ENCODE measurements at places on chromosomes 4 and X.

- DNase-seq, result no peak
Observed at GRCh38 chr4:35250761-35251160, 993.6 kb downstream of the ARAP2 start.

DNA sequence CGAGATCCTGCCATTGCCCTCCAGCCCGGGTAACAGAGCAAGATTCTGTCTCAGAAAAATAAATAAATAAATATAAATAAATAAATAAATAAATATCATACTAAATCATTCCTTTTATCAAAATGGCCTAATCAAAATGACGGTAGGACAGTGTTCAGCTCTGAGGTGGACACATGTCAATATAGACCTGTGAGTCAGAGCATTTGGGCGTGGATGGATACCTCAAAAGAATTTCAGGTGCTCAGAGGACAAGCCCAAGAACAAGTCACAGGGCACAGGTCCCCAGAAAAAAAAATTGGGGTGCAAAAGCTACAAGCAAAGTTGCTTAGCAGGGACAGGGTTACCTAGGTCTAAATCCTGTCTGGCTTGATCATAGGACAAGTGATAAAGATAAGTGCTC, 204.7 kb upstream of the HS3ST1 start:
- DNase-seq, result no peak

- peak; percentile 12 for DNase-seq
Observed at GRCh38 chr4:139556724-139557555, 921 bp upstream of the SETD7 start.

DNA sequence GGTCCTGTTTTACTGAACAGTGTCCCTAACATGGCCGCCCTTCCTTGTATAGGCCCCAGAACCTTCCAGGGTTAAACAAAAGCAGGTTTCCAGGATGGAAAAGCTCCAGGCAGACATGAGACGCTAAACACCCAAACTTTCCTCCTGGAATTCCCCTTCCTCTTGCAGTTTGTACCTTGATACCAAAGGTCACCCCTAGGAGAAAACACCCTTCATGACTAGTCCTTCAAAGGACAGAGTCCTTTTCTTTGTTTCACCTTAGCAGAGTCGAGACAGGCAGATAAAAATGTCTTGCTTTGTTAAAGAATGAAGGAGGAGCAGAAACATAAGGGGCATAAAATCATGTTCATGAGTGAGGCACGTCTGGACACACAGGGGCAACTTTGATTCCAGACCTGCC, 247.5 kb downstream of the BCOR start:
- DNase-seq, result no peak

DNA sequence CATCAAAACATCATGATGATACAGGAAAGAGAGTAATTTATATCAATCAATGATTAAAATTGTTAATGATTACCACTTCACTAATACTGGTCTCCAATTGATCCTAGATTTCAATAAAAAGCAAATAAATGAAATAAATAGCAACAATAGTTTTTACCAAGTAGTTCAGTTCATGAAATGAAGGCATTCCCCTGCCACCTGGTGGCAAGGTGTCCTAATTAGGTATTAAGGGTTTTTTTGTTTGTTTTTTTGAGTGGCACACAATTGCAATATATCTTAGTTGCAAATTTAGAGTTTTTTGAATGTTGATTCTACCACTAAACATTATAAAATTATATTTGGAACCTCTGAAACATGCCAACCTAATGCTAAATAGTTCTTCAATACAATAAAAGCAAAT, 157.4 kb upstream of the PDE5A start:
- no peak for DNase-seq

- DNase-seq, result no peak
Observed at GRCh38 chr4:53702334-53703266, 111.3 kb upstream of the LNX1 start.

GRCh38 chr4:156778606-156779005, 193.0 kb downstream of the PDGFC start:
- DNase-seq, result no peak

DNA sequence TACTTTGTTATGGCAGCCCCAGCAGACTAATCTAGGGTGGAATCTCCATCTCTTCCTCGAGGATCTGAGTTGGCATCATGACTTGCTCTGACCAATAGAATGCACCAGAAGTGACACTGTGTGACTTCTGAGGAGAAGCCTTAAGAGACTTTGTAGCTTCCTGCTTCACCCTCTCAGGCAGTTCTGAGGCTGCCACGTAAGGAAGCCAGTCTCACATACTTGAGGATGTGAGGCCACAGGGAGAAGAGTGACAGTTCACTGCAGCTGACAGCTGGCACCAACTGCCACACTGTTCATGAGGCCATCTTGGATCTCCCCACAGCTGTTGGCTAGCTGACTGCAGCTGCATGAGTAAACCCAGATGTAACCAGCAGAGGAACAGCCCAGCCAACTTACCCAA, 29.3 kb upstream of the BCOR start:
- DNase-seq, result no peak

- no peak for DNase-seq
Observed at GRCh38 chr4:172652369-172652768, 516.2 kb upstream of the GALNT7 start.

DNA sequence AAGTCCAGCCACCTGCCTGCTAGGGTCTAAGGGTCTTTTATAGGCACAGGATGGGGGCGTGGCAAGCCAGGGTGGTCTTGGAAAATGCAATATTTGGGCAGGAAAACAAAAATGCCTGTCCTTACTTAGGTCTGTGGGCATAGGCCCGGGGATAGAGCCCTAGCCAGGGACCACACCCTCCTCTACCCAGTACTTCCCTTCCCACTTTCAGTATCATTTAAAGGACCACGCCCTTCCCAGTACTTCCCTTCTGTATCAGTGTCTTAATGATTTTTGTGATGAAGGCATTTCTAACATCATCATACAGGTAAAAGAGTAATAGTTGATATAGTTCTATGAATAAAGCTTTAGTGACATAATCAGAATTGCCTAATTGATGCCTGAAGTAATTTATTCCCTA, 11.4 kb downstream of the BANK1 start:
- no peak for DNase-seq

DNA sequence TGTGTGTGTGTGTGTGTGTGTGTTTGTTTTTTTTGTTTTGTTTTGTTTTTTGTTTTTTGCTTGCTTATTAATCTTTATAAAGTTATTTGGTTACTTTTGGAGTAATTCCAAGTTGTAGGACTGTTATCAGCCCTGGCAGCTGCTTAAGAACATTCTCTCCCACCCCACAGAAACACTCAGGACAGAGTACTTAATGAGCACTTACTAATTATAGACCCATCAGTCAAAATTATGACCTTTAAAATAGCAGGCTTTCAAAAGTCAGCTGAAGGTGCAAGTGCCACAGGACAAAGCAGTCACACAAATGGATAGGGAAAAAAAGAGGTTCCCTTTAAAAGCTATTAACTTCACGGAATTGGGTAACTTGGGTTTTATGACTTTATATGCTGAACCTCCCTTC, 69.0 kb downstream of the BEND2 start:
- DNase-seq, result no peak

DNA sequence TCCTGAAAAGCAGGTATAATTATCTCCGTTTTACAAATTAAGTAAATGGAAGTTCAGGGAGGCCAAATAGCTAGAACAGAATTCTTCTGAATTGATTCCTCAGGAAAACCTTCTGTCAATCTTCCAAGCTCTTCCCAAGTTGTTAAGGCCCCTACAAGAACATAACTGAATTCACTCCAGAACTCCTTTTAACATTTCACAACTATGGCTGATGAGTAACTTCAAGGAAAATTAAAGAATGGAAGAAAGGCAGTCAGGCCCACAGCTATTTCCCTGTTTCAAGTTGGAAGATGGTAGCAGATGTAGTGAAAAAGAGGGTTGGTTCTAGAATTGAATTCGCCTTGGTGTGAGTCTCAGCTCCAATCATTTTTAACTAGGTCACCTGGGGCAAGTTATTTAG, 15.9 kb downstream of the SETD7 start:
- DNase-seq, result no peak

- no peak for DNase-seq
Observed at GRCh38 chr4:101064541-101065180, 282.7 kb downstream of the PPP3CA start.

DNA sequence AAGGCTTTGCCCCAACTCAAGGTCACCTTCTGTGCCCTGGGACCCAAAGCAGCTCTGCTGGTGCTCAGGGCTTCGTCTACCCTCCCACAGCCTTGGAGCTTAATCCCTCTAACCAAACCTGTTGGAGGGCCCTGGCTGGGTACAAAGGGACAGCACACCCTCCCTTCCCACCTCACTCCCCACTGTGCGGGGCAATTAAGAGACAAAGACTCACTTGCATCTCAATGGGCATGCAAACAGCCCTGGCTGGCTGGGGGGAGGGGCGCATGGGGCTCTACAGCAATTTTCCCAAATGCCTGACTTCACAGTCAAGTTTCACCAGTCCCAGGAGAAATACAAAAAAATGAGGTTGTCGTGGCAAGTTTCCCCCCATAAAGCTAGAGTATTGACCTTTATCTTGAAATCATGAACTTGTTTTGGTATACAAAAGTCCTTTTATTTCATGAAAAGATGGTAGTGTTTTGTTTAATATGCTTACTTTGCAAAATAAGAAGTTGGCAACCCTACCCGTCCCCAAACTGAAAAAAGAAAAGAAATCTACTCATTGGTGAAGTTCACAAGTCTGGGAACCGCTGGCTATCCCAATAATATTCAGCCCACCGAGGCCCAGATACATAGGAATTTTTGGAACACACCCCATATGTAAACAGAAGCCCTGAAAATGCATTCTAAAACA, 4.1 kb upstream of the CD99L2 start:
- no peak for DNase-seq

- DNase-seq, result no peak
Observed at GRCh38 chr4:96407738-96408463, 568.0 kb downstream of the PDHA2 start.

GRCh38 chrX:130118441-130119311, 8.4 kb upstream of the ELF4 start:
- DNase-seq, result no peak

- DNase-seq, result no peak
Observed at GRCh38 chr4:24266951-24267722, 317.2 kb downstream of the DHX15 start.

DNA sequence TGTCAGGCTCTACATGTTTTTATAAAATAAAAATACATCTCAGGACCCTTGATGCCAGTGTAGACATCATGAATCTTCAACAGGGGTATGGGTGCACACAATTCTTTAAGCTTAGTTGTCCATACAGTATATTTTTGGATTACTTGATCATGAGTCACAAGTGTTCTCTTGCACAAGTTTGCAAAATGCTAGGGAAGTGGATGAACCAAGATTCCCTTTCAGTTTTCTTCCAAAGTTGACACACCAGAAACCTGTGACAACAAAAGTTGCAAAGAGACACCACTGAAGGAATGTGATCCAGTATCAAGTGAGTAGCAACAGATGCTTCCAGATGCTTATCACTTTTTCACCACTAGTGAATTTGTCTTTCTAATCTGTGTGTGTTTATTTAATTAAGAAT, 1021.2 kb downstream of the PCDH7 start:
- DNase-seq, result no peak

DNA sequence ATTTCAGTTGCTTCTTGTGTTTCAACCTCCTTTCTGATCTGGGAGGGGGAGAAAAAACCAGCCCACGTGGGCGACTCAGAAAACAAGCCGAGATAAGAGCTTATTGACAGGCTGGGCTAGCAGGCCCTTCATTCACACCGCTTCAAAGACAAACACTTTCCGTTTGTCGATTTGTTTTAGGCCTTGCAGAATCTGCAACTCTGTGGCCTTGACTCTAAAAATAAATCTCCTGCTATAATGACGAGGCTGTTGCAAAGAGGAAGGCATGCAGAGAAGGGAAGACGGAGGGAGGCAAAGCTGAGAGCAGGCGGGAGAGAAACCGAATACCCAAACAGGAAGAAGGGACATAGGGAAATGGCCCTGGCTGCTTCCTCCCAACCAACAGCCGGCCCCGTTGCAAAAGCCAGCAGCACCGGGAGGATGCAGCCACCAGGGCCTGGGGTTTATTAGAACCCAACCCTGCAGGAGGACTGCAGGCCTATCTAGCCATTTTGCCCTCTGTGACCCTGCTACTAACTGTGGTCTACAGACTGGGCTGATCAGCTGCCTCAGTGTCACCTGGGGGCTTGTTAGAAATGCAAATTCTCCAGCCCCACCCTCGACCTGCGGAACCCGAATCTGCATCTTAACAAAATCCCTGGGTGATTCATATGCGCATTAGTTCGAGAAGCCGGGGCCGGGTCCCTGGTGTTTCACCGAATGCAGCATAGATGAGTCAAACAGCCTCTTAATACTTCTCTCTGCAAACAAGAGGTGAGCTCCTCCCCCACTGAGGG, 325.5 kb downstream of the BCOR start:
- DNase-seq, result no peak

GRCh38 chrX:136157187-136157586, 9.9 kb downstream of the FHL1 start:
- DNase-seq, result no peak

GRCh38 chr4:112509243-112510141, 6.5 kb downstream of the NEUROG2 start:
- no peak for DNase-seq

DNA sequence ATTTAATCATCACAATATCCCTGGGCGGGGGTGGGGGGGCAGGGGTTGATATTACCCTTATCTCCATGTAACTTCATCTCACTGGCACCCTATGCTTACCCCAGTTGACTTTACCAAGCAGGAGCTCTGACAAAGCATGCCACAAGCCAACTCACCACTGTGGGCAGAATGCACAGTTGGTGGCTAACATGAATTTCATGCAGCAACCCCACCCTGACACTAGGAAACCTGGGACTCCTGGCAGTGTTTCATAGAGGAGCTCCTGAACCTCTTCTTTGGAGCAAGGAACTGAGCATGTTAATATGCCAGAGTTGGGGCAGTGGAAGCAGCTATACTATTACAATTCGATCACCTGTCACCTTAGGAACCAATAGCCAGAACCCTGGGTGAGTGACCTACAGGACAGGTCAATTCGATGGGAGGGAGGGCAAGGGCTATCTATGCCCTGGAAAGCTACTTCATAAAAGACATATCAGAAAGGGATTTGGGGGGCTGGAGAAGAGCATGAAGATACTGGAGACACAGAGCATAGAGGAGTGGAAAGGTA, 97.2 kb upstream of the ACSL4 start:
- no peak for DNase-seq

GRCh38 chr4:109327641-109328040, 25.2 kb upstream of the COL25A1 start:
- DNase-seq, result no peak

DNA sequence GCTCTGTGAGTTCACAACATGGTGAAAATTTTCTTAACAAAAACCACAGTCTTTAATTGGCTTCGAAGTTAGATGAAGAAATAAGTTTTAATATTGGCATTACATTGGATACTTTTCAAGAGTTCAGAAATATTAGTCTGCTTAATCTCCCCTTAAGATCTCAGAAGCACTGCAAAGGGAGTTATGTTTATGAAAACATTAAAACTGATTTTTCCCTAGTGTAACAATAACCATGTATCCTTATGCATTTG, 1.5 kb downstream of the SETD7 start:
- no peak for DNase-seq

DNA sequence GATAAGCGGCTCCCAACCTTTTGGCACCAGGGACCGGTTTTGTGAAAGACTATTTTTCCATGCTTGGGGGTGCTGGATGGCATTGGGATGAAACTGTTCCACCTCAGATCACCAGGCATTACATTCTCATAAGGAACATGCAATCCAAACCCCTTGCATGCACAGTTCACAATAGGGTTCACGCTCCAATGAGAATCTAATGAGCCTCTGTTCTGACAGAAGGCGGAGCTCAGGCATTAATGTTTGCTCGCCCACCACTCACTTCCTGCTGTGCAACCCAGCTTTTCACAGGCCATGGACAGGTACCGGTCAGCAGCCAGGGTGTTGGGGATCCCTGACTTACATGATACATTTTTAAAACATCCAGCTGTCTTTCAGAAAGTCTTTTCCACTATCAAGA, 187.3 kb downstream of the SLC39A8 start:
- DNase-seq, result no peak

Data from stimulated activated CD8-positive, alpha-beta memory T cell treated with anti-CD3 and anti-CD28 coated beads, Interleukin-15, amount 100 ng/mL, for 4 hours (primary cell).